Foreskin keratinocyte (primary cell): ENCODE measurements at places on chromosomes 11 and 22.

GRCh38 chr22:28983788-28984441 lies 77.7 kb downstream of the C22orf31 start:
- no peak for DNase-seq

- DNase-seq = no peak
Measured at GRCh38 chr11:17736579-17736893, 2.0 kb downstream of the KCNC1 start.

GRCh38 chr11:43580735-43581369 lies 99.7 kb upstream of the HSD17B12 start:
- DNase-seq = peak; percentile 17

DNA sequence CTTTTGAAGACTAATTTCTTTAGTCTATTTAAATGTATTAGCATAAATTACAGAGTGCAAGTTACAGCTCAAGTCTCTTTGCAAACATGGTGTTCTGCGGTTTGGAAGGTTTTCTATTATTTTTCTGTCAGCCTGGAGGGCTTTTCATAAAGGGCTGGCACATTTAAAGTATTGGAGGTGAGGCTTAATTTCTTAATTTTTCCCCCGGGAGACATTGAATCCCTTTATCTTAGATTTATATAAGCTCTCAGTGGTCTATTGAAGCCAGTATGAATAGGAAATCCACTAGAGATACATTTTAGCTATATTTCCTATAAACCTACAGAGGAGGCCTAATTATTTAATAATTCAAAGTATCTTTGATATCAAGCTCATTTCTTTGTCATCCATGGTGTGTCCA lies 102.7 kb upstream of the CLPB start:
- no peak for DNase-seq

DNA sequence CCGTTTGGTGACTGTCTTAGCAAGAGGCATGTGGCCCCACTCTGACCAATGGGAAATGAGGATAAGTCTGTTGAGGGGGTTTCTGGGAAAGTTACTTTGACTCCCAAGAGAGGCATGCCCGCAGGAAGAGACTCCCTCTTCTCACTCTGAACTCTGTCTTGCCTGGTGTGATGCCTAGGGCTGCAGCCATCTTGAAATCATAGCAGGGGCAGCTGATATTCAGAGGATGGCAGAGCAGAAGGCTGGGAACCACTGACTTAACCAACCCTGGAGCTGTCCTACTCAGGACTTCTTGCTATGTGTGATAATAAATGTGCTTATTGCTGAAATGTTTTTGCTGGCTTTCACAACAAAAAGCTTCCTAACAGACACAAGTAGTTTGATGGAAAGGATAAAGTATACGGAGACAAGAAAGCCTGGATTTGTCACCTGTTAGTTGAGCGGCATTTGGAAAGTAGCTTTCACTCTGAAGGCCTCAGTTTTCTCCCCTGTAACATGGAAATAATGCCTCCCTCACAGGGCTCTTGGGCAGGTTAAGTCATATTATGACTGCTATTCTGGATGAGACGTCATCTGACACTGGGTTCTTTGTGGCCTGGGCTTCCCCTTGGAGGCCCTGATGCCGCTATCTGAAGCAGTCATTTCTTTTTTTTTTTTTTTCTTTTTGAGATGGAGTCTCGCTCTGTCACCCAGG lies 128.5 kb downstream of the CEP164 start:
- no peak for DNase-seq

- no peak for DNase-seq
Measured at GRCh38 chr11:130120045-130120444, 39.5 kb upstream of the ST14 start.

DNA sequence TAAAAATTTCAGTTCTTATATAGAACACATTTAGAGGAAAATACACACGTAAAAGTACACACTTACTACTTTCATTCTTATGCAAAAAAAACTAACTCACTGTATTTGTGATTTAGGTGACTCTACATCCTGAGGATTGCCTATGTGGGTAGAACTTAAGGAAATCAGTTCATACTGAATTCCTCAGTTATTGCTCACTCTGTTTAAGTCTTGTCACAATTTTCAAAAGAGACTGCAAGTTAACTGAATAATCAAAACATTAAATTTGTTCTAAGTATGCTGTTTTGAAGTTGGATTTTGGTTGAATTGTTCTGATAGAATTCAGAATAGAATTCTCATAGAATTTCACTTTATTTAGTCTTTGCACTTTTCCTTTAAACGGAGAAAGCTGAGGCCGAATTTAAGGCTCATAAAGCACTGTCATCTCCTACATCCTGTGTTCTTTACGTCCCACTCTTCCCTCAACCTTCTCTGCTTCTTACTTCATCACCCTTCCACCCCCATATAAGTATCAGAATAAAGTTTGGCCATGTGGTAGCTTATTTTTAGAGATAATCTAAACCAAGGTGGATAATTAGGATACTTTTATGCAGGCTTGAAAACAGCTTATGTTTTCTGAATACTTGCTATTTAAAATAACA lies 59.8 kb downstream of the APOL5 start:
- DNase-seq = peak; percentile 72

DNA sequence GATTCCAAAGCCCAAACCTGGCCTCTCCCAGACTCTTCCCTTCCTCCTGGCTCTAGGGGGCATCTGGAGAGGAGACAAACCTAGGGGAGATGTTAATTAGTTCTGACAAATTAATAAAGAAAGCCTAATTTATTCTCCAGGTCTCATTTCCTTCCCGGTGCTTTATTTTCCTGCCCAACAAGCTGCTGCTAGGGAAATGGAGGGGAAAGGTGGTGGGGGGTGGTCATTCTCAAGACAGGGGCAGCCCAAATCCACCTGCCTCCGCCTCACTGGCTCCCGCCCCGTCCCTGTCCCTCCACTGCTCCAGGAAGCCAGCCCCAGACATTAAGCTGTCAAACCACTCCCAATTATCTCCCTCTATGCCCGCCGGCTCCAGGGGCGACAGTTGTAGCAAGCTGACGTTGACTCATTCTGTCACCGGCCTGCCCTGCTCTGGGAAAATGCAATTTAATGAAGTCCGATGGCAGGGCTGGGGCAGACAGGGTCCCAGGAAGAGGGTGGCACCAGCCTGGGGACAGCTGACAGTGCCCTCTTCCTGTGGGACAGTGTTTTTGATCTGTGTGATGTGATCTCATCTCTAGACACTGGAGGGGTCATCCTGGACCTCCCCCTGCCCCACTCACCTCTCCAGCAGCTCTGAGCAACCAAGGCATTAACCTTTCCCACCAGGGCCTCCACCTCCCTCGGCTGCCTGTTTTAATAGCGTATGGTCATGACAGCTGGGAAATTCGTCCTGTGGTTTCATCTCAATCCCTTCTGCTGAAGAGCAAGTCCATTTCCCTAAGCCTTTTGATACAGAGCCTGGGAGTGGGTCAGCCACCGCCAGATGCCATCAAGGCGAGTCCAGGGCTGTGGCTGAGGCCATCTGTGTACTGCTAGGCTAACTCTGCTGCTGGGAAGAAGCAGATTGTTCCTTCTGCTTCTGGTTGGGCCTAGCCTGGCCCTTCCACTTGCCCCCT lies 27.1 kb downstream of the NECTIN1 start:
- DNase-seq = no peak

- no peak for DNase-seq
Measured at GRCh38 chr22:46148336-46148735, 2.0 kb upstream of the PPARA start.

- no peak for DNase-seq
Measured at GRCh38 chr11:76604626-76605241, 65.8 kb downstream of the LRRC32 start.

DNA sequence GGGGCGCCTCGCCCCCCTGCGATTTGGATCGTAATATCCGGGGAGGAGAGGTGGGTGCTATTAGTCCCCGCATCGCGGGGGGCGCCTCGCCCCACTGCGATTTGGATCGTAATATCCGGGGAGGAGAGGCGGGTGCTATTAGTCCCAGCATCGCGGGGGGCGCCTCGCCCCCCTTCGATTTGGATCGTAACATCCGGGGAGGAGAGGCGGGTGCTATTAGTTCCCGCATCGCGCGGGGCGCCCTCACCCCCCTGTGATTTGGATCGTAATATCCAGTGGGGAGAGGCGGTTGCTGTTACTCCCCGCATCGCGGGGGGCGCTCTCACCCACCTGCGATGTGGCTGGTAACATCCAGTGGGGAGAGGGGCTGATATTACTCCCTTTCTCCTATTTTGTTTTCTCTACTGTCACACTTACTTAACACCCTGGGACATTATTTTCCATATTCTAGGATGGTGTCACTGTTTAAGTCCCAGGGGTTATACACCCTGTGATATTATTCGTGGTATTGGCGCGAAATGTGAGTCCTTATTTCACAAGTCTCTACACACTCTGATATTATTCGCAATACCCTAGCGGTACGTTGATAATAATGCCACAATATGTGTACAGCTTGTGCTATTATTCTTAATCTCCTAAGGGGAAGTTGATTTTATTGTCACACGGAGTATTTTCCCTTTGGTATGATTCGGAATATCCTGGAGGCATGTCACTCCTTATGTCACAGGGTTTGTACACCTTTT lies 57.8 kb upstream of the ALDH3B2 start:
- no peak for DNase-seq
